Thyroid gland (tissue), 4 donors: ENCODE measurements at places on chromosomes 2 and 18.

GRCh38 chr2:221514305-221515040 is 57.6 kb downstream of the EPHA4 start:
- DNase-seq = no peak

- DNase-seq = no peak
These were observed 979.0 kb upstream of the PIK3C3 start for GRCh38 chr18:40976050-40976449.

DNA sequence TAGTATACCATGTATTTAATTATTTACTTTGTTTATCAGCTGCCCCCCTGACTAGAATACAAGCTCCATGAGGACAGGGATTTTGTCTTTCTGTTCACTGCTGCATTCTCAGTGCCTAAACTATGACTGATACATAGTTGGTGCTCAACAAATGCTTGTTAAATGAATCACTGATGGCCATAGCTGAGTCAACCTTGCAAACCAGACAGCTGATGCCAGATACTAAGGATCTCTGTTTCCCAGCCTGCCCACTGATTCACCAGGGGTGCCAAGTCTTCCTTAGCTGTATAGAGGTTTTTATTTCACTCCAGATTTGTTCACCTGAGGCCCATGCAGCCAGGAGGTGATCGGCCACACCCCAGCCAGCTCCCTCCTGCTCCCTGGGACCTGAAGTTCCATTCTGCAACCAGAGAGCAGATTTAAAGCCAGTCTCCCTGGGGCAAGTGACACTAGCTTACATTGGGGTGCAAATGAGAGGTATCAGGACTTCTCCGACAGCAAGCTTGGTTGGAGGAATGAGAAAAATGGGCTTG is 92.2 kb downstream of the C1QL2 start:
- DNase-seq = no peak

- no peak for DNase-seq
These were observed 63.6 kb downstream of the SLC35F5 start for GRCh38 chr2:113692698-113693428.

DNA sequence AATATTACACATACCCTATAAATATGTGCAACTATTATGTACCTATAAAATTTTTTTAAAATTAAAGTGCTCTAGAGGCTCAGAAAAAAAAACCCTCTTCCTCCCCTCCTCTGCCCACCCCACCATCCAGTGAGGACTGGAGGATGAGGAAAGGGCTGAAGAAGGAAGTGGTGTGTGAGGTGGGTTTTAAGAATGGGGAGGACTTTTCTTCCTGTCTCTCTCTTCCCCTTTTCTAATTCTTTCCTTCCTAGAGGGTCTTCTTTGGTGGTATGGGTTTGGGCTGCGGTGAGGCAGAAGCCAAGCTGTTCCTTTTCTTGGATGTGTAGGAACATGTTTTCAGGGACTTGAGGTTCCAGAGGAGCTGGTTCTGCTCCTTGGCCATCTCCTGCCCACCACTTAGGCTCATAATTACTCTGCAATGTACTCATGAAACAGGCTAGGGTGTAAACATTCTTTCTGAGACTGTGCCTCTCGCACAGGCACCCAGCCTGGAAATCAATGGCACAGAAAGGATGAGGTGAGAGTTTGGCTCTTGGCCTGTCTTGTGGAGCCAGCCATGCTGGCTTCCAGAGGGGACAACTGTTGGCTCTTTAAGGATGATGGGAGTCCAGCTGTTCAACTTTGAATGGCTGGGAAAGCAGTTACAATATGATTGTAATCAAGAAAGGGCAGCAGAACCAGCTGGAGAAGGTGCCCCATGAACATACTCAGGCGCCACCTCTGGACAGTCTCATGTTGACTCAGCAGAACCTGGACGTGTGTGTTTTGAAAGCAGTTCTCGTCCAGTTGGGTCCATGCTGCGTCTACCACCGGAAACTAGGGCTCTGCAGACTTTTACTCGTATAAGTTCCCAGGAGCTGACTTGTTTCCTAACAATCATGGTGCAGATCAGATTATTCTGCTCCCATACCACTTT is 38.3 kb downstream of the IL1RL2 start:
- DNase-seq = peak; percentile 69

GRCh38 chr2:55296393-55296792 is 27.4 kb upstream of the MTIF2 start:
- DNase-seq = no peak

DNA sequence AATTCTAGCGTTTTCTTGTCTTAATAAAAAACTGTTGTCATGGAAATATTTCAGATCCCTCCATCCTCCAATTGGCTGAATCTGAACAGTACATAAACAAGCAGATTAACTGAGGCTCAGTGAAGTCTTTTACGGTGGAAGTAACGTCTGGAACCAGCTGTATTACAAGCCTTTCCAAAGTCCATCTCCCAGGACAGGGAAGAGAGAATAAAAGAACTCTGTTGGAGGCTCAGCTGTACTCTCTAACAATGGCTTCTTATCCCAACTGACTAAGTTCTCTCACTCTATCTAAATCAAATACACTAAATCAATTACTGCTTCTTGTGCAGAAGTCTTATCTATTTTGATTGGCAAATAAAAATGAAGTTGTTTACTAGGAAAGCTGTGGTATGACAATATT is 19.9 kb upstream of the NEDD4L start:
- no peak for DNase-seq

DNA sequence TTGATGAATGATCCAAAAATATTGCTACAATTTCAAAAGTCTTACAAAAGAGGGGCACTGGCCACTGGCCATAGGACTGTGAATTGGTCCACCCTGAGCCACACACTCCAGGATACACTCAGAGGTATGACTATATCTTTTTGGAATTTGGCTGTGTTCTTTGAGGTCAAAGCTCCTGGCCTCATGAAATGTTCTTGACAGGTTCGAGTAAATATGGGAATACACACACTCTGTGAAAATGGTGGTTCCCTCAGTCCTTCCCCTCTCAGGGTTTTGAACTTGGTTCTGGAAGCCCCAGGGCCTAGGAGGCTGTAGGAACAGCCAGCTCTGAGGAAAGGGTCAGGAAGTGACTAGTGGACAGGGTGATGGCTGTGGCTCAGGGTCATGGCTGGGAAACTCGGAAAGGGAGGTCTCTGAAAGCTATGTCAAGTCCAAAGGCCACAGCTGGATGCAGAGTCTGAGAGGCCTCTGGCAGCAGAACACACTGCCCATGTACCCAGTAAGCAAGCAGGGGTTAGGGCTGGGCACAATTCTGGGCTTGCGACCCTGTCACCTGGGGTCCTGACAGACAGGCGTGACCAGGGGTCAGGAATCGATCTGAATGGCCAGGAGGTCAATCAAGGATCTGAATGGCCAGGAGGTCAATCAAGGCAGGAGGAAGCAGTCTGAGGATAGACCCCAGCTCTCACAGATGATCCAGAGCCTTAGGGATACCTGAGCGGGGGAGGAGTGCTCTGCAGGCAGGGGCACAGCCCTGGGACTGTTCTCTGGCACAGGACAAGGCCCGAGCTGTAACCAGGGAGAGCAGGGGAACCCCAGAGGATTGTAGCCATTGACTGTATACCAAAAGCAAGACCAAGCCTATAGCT is 223.4 kb upstream of the SMAD2 start:
- no peak for DNase-seq

- DNase-seq = no peak
These were observed 265.7 kb upstream of the HS6ST1 start for GRCh38 chr2:128584296-128584890.
